ENCODE measurements at places on chromosomes 6 and 20. TPM values are rescaled to one million over a fixed set of nuclear protein-coding genes. Genes with fewer than 3 reads are reported as not detected.
A peak's percentile ranks its signal among the peaks of the same experiment; 100 is the strongest.

DNA sequence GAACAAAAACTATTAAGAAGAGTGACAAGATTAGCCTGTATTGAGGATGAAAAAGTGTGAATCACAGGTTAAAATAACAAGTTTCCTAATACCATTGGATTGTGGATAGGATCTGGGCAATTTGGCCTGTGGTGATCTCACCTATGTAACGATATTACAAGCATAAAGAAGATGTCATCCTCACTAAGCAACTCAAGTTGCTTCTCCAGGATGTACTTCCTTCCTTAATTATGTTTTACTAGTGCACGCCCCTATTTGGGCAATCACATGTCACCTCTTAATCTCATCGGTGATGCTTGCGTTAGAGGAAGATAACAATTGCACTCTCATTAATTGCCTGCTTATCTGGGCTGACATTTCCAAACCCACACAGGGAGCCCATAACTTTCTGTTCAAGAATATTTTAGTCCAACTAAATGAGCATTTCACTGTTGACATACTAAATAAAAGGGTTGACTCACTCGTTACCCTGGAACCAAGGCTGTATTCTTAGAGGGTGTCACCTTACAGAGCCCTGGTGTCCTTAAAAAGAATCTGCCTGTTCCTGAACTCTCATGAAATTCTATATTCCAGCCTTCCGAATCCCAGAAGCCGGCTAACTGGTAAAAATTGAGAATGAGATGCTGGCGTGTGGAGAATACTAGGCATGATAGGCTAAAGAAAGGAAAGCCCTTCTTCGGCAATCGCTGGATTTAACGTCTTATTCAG, 88.2 kb upstream of the ATXN1 start:
- H3K27ac ChIP-seq: peak overlapping the region; percentile 51
- H3K4me3 ChIP-seq: no peak overlapping the region
- H3K36me3 ChIP-seq: no peaks in the 10 kb centered on the region
- H3K27me3 ChIP-seq: no peaks in the 10 kb centered on the region
- DNase-seq: no peak
- peaks cover 4% of the 10 kb centered on the region for H3K4me1 ChIP-seq

DNA sequence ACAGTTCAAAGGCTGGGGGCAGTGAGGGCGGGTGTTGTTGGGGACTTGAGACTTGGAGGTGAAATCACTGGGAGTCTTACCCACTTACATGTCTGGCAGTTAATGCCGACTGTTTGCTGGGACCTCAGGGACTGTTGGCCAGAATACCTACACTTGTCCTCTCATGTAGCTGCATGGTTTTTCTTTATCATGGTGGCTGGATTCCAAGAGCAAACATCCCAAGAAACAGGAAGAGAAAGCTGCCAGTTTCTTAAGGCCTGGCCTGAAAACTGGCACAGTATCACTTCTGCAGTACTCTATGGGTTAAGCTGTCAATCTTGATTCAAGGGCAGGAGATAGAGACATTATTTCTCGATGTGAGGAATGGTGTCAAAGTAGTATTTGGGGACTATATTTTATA, 19.8 kb upstream of the C6orf62 start:
- H3K27me3 ChIP-seq: no peaks in the 10 kb centered on the region
- no peak overlapping the region for H3K4me3 ChIP-seq
- no peak overlapping the region for H3K27ac ChIP-seq
- H3K36me3 ChIP-seq: no peaks in the 10 kb centered on the region
- H3K4me1 ChIP-seq: no peaks in the 10 kb centered on the region

DNA sequence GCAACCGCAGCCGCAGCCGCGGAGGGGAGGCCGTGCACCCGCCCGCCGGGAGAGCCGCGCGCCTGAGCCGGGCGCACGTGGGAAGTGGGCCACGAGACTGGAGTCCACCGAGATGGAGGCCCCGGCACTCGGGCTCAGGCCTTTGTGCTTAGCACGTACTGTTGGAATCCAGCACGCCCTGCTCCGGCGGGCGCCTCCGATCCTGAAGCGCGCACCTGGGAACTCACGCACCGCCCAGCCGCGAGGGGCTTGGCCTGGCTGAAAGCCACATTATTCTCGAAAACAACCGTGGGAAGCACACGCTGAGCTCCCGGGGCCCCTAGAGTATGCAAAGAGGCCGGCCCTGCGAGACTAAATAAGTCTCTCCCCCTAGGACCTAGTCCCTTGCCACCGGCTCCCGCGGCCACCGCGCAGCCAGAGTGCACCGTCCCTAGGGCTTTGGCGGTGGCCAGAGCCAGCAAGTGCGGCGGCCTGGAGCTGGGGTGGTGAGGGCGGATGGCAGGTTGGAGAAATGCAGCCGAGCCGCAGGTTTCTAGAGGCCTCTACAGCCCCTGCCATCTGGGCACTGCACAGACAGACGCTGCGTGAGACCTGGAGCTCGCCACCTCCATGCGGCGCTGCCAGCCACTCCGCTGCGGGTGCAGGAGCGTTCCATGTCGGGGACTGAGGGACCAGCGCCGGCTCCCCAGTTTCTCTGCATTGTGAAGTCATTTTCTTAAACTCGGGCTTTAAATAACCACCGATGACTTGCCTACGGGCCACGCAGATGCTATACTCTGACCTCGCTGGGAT, 42.0 kb upstream of the LY86 start:
- peaks cover 21% of the 10 kb centered on the region for H3K4me1 ChIP-seq
- peak overlapping the region; percentile 57 for H3K27ac ChIP-seq
- no peaks in the 10 kb centered on the region for H3K36me3 ChIP-seq
- peaks cover 14% of the 10 kb centered on the region for H3K27me3 ChIP-seq

DNA sequence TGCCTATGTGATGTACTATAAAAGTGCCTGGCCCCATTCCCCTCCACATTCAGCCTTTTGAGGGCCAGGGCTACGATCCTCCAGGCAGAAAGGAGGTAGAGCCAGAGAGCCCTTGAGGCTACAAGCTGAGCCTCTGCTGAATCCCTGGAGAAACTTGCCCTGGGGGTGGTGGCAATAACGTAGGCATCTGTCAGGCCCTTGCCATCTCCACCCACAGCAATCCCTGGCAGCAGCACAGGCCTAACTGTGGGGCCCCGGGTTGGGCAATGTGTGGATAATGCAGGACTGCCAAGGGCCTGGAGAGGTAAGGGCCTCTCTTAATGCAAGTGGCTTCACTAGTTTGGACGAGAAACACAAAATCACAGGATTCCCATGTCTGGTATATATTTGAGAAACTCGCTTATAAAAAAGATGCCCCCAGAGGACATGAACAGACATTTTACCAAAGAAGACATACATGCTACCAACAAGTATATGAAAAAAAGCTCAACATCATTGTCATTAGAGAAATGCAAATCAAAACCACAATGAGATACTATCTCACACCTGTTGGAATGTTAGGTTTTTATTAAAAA, 99.0 kb downstream of the QRSL1 start:
- no peak overlapping the region for H3K27ac ChIP-seq
- H3K36me3 ChIP-seq: no peaks in the 10 kb centered on the region
- no peaks in the 10 kb centered on the region for H3K27me3 ChIP-seq
- DNase-seq: no peak
- H3K4me3 ChIP-seq: no peak overlapping the region
- peaks cover 3% of the 10 kb centered on the region for H3K4me1 ChIP-seq

DNA sequence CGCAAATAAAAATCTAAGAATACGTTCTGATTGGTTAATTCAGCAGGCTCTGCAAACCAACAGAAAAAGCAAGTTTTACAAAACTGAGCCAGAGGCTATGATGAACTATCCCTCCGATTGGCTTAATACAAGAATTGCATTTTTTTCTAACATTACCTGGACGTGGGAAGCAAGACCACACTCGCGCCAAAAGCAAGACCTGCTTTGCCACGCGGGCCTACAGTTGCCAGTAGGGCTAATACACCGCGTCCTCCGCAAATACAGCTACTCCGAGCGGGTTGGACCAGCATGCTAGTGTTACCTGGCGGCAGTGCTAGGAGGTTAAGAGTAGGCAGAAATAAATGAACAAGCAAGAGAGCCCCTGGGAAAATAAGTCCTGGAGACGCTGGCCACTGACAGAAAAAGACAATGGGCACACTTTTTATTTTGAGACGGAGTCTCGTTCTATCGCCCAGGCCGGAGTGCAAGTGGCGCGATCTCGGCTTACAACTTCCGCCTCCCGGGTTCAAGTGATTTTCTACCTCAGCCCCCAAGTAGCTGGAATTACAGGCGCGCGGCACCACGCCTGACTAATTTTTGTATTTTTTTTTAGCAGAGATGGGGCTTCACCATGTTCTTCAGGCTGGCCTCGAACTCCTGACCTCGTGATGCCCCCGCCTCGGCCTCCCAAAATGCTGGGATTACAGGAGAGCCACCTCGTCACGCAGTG, 131.9 kb upstream of the BTN3A2 start:
- no peaks in the 10 kb centered on the region for H3K36me3 ChIP-seq
- no peaks in the 10 kb centered on the region for H3K27me3 ChIP-seq
- peaks cover 19% of the 10 kb centered on the region for H3K4me1 ChIP-seq

Gene CTAGE9
- total RNA-seq: not detected

Gene HLA-DQA2
- total RNA-seq: not detected

Gene HFE
- total RNA-seq: 5.9 TPM

Gene TMC2
- total RNA-seq: 0.94 TPM

Gene SLC17A1
- total RNA-seq: not detected

Gene ZFP57
- not detected for total RNA-seq

Gene GCNT2
- 28.8 TPM for total RNA-seq

Gene BTN2A1
- 15.5 TPM for total RNA-seq

Data from spinal cord (tissue), 10 donors.